ENCODE measurements at places on chromosomes 5 and 9.

DNA sequence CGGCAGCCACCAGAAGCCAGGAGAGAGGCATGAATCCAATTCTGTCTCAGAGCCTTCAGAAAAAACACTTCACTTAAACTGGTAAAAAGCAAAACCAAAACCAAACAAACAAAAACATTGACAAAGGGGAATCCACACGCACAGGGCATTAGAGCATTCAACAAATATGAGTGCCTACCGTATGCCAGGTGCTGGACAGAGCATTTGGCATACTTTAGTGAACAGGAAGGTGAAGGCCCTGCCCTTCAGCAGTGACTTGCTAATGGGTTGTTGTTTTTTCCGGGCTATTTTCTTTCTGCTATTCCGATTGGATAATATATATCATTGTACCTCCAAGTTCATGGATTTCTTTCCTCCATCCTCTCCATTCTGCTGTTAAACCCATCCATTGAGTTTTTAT is 71.7 kb upstream of the RUFY1 start:
- no peak for DNase-seq

DNA sequence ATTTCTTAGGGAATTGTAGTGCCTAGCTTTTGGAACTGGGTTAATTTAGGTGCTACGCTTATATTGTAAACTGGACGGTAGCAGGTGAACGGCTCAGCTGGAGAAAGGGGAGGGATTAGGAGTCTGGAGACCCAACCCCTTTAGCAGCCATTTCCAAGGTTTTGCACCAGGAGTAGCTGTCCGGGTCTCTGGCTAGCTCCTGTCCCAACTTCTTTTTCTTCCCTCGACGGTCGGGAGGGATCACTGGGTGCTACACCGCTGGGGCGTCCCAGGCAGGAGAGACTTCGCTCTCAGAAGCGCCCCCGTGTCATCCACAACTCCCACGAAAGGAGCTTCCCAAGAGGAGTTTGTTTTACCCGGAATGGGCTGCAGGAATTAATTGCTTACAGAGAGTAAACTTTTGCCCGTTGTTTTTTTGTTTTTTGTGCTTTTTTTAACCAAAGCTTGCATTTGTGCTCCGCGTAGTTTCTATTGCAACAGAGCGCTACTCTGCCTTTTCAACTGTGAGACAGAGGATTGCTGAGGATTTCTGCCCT is 1640.9 kb upstream of the C9orf72 start:
- peak; percentile 39 for DNase-seq

DNA sequence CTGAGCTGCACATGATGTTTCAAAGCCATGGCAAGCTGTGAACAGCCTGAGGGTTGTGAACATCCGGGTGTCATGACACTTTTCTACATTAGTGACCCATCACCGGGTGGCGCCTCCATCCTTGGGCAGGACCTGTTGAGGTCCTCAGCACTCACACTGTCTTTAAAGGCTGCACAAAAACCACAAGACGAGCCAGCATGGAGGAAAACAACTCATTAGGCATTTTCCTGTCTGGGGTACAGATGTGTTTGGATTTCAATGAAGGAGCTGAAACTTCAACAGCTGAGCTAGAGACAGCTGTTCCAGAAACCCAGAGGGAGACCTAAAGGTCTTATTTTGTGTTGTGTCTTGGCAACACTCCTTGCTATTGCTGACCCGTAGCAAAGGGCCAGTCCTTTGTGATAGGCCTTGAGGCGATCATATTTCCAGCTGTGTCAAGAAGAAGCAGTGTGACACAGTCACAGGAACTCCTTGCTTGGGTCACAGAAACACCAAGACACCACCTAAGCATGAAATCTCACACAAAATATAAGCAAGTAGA is 151.8 kb upstream of the VLDLR start:
- DNase-seq = no peak

GRCh38 chr9:17068671-17069070 is 66.2 kb upstream of the CNTLN start:
- DNase-seq = no peak

DNA sequence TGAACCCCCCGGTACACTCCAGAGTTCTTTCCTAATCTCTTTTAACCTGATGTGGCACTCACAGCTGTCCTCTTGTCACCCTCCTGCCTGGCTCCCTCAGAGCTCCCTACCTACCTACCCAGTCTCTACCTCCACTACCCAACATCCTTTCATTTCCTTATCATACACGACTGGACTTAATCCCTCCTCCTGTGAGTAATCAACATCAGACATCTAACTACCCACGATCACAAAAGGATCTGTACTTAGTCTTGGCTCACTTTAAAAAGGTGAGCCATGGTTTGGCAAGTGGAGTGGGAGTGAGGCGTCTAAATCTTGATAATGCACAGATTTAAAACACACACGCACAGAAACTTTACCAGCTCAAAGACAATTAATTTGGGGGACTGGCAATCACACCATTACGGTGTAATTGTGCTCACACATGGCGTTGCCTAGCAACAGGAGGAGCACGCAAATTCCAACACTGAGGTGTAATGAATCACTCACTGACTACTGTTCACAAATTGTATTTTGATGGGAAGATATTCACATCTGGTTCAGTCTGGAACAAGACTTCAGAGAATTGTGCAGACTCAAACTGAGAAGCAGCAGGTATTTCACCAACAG is 235.9 kb downstream of the EPB41L4A start:
- DNase-seq = peak; percentile 80

- DNase-seq = peak; percentile 13
Observed at GRCh38 chr5:144207875-144208444, 37.3 kb downstream of the KCTD16 start.

DNA sequence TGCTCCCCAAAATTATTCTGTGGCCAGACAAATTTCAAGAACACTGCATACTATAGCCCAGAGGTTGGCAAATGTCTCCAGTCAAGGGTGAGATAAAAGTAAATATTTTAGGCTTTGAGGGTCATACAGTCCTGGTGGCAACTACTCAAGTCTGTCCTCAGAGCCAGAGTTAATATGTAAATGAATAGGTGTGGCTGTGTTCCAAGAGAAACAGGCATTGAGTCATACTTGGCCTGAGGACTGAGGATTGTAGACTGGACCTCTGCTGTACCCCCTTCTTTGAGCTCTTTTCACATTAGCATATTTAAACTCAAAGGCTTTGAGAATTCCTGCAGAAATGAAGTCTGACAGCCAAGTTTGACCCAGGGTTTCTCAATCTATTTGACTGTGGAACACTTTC is 129.2 kb upstream of the PTCH1 start:
- DNase-seq = peak; percentile 86

DNA sequence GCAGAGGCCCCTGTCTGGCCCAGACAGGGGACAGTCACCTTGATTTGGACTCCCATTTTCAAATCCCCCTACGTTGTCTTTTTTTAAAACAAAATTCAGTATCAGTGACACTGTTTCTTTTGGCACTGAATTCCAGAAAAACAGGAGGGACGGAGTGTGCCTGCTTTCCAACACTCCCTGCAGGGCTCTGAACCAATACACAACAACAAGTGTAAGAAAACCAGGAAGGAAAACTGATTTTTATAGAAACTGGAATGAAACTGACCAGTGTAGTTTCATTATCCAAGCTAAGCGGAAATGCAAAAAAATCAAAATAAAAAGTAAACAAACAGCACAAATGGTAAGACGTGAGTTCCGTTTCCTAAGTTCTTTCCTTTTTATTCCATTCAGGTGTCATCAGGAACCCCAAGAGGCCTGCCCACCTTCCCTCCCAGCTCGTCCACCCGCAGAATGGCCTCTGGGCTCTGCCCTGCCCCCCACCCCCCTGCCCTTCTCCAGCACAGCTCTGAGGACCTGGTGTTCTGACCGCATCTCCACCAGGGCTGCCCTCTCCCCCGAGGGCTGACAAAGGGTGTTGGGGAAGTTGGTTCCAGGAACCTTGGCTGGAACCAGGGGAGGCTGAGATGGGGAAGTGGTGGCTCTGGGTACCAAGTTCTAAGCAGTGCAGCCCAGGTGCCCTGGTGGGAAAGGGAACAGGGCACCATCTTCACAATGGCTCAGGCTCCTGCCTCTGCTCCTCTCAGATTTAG is 73.6 kb downstream of the PSD2 start:
- no peak for DNase-seq

DNA sequence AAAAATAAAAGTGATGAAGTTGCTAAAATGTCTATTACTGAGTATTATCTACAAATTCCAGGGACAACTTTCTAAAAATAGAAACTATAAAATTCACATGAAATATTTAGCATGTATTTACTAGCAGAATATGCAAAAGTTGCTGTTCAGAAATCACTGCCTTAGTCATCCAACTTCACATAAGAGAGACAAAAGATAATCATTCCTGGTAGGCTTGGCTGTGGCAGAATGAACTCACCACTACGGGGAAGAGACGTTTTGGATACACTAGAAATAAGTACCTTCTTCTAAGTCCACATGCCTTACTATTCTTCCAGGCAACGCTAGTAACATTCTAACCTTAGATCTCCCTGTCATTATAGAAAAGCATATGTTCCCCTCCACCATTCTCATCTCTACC is 272.2 kb downstream of the BNC2 start:
- DNase-seq = peak; percentile 26

DNA sequence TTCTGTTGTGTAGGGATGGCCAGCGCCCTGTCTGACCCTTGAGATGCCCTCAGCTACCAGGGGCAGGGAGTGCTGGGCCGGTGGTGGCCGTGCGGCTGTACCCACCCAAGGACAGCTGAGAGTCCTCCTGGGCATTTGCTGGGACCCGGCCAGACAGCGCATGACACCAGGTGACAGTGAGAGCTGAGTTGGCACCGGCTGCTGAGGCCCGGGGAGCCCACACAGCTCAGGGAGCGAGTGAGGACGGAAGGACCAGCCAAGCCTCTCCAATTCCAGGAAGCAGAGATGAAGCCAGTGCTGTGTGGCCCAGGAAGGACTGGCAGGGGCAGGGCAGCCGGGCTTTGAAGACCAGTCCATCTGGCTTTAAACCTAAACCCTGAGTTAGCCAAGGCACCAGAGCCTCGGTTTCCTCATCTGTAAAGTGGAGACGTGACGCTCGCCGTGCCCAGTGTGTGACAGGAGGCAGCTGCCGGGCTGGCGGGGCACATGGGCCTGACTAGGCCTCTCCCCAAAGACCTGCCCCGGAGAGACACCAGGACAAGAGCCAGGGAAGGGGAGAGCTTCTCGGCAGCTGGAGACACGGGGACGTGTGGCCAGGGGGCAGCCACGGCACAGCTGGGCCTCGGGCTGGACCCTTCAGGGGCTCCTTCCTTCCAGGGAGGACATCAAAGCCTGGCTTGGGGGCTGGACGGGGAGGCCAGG is 3.0 kb upstream of the AGPAT2 start:
- no peak for DNase-seq

DNA sequence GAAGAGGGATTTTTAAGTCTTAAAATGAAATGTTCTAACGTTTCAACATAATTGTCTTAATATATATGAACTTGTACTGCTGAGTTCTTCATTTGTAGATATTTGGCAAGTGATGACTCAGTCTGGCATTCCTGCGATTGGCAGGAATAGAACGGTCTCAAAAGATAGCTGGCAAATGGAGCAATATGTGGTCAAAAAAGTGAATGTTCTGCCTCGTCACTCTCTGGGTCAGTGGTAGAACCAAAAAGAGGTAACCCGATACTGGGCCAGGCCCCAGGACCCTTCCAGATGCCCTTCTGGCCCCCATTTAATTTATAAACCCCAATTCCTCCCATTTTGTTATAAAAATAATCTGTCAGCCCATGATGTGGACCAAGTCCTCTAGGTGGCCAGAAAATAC is 39.2 kb downstream of the ZNF366 start:
- DNase-seq = peak; percentile 71

- peak; percentile 53 for DNase-seq
Observed at GRCh38 chr5:18281947-18282581, 647.8 kb downstream of the TAF11L14 start.

GRCh38 chr5:93058309-93058708 is 522.7 kb downstream of the NR2F1-AS1 start:
- peak; percentile 10 for DNase-seq

DNA sequence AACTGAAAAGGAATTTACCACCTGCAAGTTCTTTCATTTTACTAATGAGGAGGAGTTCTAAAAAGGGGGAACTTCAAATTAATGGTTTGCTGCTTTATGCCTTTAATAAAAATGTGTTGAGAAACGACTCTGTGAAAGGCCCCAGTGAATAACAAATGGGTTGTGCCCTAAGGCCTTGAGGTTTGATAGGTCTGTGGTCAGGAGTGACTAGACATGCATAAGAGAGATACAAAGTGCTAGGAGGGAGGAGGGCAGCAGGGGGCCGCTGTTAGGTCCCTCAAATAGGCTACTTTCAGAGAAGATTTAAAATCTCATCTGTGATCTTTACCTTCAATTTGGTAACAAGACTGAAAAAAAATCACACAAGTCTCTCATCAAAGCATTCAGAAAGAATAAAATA is 58.3 kb downstream of the FAM81B start:
- no peak for DNase-seq

- no peak for DNase-seq
Observed at GRCh38 chr9:97682242-97682641, 14.9 kb downstream of the XPA start.

- DNase-seq = no peak
Observed at GRCh38 chr9:69176471-69177171, 2.5 kb downstream of the TJP2 start.

DNA sequence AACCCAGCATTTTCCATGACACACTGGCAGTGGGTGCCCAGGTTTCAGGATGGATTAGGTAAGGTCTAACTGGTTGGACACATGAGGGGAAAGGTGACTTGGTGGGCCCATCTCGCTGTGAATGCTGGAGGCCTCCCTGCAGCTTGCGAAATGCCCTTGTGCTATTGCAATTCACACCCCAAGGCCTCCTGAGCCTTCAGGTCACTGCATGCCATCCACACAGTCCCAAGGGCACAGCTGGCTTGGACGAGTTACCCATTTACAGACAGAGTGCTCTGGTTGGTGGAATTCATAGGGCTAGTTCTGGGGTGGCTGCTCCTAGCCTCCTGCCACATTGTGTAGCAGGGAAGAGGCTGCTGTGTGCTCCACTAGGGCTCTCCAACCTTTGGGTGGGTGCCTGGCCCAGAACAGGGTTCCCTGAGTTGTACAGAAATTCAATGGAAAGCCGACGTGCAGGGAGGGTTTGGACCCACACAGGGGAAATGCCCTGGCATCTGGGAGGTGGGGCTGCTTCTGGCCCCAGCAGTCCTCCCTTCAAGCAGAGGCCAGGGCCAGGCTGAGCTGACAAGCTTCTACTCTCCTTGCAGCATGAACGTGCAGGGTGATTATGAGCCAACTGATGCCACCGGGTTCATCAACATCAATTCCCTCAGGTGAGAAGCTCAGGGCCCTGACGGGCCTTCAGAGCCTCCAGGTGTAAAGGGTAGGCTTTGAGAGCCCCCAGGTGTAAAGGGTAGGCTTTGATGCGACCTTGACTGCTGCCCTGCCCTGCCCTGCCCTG is 54.3 kb downstream of the ASS1 start:
- no peak for DNase-seq

GRCh38 chr9:98442114-98442513 is 186.7 kb upstream of the TBC1D2 start:
- DNase-seq = no peak

GRCh38 chr9:8962084-8962483 is 1162.5 kb upstream of the DMAC1 start:
- DNase-seq = no peak

DNA sequence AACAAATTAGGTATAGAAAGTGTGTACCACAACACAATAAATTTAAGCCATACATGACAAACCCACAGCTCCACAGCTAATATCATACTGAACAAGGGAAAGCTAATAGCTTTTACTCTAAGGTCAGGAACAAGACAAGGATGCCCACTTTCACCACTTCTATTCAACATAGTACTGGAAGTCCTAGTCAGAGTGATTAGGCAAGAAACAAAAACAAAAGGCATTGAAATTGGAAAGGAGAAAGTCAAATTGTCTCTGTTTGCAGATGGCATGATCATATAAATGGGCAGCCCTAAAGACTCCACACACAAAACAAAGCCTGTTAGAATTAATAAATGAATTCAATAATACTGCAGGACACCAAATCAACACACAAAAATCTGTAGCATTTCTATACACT is 548.8 kb downstream of the CTNND2 start:
- DNase-seq = no peak
